ENCODE measurements at places on chromosomes 11 and 22.

- no peak for DNase-seq
Measured at GRCh38 chr11:12007769-12008737, at the start of gene DKK3. Gene DKK3, minus strand, starts transcription at chr11:12008626. Its CDS starts 44 bp downstream, at chr11:12008582.

DNA sequence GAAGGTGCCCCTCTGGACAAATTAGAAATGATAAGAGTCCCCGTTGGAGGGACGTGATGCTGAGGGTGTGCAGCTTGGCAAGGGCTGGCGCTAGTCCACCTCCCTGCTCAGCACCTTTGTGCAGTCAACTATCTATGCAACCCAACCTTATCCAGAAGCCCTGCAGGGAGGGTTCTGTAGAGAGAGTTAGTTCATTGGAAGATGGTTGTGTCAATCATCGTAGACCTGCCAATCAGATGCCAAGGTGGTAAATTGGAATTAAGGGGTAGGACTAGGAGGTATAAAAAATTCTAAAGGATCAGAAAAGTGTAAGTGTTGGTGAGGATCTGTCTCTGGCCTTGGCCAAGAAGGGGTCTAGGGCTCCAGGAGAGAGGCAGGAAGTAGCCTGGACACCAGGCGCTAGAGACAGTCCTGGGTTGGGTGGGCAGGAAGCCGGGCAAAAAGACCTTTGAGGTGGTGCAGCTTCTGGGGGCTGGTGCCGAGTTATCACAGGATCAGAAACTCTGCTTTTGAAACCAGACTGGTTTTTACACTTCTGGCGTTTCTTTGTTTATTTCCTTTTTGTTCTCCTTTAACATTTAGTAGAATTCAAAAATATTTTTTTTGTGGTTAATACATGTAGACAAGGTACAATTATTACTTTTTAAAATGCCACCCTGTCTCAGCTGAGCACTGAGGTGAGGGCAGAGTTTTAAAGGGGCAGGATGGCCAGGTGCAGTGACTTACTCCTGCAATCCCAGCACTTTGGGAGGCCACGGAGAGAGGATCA is 1.6 kb downstream of the C1QTNF6 start:
- DNase-seq = peak; percentile 85

DNA sequence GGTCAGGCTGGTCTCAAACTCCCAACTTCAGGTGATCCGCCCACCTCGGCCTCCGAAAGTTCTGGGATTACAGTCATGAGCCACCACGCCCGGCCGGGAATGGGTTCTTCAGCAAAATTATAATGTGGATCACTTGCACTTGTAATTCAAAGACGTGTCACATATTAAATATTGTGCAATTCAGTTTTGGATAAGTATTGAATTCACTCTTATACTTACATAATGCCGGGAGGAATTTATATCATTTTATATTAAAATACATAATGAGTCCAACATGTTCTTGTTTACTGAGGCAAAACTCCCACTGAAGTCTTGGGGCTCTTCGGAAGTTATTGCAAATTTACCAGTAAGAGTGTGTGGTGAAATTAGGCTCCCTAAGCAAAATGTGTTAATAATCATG is 635.2 kb upstream of the LUZP2 start:
- no peak for DNase-seq

DNA sequence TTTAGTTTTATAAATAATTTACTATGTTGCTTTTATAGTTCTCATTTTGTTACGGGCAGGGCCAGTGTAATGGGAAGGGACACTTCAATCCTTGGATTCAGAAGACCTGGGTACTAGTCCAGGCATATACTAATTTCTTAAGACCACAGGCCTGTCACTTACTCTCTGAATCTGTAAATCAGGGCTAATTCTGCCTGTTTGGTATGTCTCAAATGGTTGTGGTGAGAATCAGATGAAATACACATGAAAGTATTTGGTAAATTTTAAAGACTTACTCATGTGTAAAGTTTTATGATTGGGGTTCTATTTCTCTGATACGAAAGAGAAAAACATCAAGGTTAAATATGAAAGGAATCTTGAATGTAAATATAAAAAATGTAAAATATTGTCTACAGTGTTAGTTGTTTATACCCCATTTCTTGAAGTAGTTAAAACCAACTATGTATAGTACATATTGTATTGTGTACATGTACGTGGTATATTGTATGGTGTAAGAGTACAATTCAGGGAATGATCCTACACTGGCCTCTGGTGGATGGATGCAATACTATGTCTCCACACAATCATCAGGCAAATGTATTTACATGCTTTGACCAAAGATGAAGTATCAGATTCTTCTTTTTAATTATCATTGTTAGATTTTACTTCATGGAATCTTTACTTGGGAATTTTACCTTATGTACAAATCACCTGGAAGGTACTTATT is 24.5 kb upstream of the RAG2 start:
- DNase-seq = peak; percentile 34

DNA sequence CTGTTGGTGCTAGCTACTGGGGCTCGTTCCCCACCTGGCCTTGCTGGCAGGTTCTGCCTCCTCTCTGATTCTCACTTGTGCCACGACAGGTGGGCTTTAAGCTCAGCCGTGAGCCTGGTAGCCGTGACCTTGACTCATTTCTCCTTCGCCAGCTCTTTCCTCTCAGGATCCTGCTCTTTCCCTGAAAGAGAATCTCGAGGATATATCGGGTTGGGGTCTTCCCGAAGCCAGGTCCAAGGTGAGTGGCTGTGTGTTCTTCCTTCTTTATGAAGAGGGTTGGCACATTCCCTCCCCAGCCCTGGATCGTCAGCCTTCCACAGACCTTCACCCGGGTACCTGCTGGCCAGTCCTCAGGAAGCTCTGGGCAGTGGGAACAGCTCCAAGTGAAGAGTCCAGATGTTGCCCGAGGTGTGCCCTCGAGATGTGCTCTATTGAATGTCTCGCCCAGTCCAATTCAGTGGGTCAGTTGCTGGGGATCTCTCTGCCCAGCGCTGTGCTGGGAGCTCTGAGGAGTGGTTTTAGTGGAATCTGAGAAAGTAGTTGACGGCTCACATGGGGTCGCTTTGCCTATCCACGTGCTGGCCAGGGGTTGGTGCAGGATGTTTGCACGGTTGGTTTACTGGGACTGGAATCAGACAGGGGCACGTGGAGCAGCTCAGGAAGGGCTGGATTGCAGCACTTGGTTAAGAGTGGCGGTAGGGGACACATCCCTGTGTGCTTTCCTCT is 1.4 kb downstream of the ZNF74 start:
- DNase-seq = no peak

DNA sequence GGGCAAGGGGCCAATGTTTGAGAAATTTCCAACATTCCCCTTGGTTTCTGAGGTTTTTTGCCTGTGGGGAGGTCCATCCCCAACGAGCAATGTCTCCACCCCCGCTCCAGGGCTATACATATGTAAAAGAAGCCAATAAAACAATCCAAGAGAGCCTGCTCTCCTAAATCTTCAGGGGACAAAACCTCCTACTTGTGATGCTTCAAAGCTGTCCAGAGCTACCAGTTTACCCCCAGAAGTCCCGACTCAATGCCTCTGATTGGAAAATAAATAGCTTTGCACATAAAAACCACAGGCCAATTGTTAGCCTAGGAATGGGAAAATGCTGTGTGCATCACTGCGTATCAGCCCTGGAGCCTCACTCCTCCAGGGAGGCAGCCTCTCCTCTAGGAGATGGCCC is 66.0 kb upstream of the PAX6 start:
- no peak for DNase-seq

DNA sequence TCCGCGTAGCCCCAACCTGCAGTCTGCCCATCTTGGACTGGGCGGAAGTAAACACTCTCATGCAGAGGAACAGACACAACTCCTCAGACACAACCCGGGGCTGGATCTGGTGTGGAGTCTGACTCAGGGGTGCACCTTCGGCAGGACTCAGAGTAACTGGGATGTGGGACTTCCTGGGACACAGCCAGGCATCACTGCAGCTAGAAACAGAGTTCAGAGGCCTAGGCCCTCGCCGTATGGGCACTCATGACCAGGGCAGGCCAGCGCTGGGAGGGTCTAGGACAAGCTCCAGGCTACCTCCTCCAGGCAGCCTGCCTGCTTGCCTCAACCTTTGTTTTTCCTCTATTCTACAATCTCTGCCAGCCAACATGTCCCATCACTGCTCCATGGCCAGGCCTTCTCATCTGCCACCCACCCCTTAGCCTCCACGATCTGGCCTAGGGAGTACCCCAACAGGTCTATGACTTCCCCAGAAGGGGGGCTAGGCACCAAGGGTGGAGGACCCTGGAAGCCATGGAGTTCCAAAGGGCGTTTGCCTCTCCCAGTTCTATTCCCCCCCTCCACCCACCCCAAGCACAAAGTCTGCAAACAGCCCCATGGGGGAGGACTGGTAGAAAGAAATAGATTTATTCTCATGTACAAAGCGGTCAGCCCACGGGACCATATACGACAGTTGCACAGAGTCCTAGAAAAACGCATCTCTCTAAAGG is 98.5 kb downstream of the PDE2A start:
- DNase-seq = no peak

DNA sequence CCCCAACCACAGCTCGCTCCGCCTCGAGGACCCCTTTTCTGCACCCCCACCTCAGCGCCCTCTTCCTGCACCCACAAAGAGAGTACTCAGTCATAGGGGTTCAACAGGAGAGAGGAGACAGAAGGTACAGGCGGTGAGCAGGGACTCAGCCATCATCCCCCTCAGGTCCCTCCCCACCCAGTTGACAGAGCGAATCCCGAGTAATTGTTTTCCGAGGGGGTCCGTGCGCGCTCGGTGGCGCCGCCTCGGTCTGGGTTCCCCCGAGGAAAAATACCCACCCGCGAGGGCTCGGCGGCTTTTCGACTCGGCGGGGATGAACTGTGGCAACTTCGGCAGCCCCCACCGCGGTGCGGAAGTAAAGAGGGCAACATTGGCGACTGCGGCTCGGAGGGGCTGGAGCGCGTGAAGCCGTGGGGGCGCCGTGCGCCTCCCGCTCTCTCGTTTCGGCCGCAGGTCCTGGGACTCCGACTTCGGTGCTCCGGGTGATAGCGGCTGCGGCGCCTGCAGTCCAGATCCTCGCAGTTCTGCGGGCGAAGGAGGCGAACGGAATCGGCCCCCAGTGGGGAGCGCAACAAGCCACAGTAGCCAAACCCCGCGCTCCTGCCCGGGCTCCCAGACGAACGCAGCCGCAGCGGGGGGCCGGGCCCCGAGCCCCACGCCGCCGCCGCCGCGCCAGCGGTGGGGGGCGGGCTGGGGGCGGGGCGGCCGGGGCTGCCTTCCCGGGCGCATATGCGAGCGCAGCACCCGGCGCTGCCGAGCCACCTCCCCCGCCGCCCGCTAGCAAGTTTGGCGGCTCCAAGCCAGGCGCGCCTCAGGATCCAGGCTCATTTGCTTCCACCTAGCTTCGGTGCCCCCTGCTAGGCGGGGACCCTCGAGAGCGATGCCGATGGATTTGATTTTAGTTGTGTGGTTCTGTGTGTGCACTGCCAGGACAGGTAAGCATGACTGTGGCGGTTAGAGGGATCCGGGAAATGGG is at the start of gene NELL1:
TSS of gene NELL1 (plus strand) at position 743 of the 976 bp plus-strand sequence.
- peak; percentile 38 for DNase-seq

DNA sequence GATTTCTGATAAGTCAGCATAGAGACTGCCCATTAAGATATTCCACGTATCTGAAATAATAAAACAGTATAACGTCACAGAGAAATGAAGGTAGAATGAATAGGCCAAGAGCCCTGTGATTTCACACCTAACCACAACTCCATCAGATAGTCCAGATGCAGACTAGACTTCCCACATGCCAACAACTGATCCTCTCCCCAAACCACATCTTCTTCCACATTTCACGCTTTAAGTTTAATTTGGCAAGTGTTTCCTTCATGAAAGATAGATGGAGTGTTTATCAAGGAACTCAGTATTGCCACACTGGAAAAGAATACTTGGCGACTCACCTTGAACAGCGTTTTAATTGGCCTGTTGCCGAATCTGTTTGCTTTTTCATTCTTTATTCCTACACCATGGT is 81.5 kb downstream of the MUC15 start:
- no peak for DNase-seq

GRCh38 chr11:20493340-20493739 is 105.8 kb downstream of the PRMT3 start:
- no peak for DNase-seq

GRCh38 chr11:68261006-68261405 is 10.8 kb downstream of the C11orf24 start:
- DNase-seq = no peak

GRCh38 chr22:40463683-40464082 is 93.3 kb downstream of the SGSM3 start:
- DNase-seq = no peak

- DNase-seq = no peak
Measured at GRCh38 chr11:8527939-8528338, 66.1 kb downstream of the STK33 start.

DNA sequence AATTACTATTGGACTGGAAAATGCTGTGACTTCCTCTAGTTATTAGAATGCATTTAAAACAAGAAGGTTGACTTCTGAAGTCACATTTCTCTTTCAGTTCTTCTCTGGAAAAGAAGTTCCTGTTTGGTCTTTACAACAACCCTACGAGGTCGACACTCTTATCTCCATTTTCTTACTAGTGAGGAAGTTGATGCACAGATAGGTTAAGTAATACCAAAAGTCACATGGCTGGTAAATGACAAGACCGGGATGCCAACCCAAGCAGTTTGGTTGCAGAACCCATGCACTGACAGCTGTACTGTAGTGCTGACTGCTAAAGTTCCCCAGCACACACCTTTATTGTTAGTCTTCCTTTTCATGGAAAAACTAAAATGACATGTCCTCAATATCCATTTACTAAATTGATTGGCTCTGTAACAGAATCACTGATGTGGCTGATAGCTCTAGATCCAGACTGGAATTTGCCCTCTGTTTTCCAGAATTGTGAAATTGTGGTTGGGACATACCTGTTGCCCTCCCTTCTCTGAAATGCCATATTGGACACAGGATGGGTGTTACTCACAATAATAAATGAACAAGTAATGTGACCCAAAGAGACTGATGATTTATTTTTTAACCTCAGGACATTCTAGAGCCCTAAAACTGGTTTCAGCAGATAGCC is 9.4 kb upstream of the TECTA start:
- DNase-seq = no peak

- no peak for DNase-seq
Measured at GRCh38 chr11:6194065-6194581, 4.9 kb upstream of the OR52W1 start.

All from HEK293T (cell line).